ENCODE measurements at places on chromosomes 1 and 21.

- peak; percentile 2 for DNase-seq
Measured at GRCh38 chr1:111032295-111032897, 68.7 kb upstream of the LRIF1 start.

- DNase-seq, result no peak
Measured at GRCh38 chr1:59707178-59707791, 107.5 kb upstream of the HOOK1 start.

DNA sequence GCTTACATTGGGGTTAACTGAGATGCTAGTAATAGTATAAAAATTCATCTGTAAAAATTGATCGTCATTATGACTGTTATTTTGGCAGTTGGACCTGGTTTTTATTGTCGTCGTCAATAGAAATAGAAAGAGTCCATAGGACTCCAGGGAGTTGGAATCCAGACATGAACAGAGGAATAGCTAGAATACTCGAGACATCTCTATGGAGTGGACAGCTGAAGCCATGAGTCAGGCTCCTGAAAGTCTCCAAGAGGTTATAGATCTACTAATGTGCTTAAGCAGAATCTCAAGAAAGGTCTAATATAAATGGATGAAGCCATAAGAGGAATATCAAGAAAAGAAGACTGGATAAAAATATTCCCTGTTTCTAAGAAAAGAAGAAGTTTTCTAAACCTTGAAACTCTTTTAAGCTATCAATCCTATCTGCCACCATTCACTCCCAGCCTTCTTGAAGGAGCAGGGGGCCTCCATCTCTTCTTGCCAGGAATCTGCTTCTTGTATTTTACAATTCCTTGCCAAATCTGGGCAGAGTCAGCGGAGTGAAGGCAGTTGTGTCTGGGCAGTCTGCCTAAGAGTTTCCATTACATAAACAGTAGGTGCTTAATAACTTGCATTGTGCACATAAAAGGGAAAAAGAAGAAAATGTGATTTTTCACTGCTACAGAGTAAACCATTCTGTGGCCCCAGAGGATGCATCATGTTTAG, 163.3 kb downstream of the ST6GALNAC5 start:
- no peak for DNase-seq

GRCh38 chr1:203818399-203818798, 23.0 kb downstream of the ZBED6 start:
- no peak for DNase-seq

GRCh38 chr1:165862448-165862847, 35.0 kb downstream of the UCK2 start:
- DNase-seq, result no peak

GRCh38 chr1:237050185-237050584, 8.2 kb downstream of the RYR2 start:
- DNase-seq, result no peak

- DNase-seq, result no peak
Measured at GRCh38 chr1:206575165-206575893, 36.9 kb downstream of the EIF2D start.

DNA sequence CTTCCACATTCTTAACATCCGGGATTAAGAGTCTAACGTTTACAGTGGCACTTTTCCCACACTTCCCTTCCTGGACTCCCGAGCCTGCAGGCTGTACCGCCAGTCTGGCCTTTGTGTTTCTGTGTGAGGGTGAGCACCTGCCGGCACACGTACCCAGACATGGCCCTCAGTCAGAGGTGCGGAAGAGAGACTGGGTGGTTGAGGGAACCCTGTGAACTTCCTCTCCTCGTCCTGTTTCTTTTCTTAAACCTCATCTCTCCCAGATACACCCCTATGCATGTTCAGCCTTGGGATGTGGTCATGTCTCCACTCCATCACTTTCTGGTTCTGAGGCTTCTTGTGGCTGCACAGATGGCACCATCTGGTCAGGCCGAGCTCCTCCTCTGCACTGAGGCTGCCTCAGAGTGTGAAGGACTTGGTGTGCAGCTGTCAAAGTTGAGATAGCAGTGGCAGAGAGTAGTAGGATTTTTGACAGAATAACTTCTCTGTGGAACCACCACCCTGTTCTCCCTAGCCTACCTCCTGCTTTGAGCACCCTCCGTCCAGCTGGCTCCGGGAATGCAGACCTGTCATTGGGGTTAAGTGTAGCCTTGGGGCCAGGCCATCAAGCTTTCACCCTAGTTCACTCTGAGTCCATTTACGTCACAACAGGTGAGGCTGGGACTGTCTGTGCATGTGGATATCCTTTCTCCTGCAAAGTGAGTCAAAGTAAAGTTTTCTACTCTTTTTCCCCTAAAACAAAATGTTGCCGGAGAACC, 31.4 kb downstream of the VASH2 start:
- no peak for DNase-seq

- DNase-seq, result no peak
Measured at GRCh38 chr1:192476802-192477298, 98.7 kb upstream of the RGS1 start.

GRCh38 chr21:25733859-25734653, 648 bp downstream of the ATP5PF start:
- no peak for DNase-seq

DNA sequence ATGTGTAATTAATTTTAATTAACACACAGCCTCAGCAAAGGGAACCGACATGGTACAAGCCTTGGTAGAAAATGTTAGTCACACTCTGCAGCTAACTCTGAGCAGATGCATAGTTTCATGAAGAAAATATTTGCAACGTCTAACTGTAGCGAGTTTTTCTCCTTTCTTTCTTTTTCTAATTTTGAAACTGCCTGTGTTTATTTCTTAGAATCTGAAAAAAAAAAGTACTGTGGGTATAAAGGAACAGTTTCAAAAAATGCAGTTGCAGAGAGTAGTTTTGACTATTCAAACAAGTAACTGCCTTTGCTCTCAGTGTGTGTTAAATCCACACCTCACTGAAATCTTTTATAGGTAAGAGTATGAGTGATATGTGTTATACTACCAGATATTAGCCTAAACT, 149.9 kb upstream of the C1orf105 start:
- no peak for DNase-seq
